ENCODE measurements at places on chromosomes 6 and 20.

GRCh38 chr6:161303628-161304340 lies 29.9 kb upstream of the AGPAT4 start:
- no peak for DNase-seq

DNA sequence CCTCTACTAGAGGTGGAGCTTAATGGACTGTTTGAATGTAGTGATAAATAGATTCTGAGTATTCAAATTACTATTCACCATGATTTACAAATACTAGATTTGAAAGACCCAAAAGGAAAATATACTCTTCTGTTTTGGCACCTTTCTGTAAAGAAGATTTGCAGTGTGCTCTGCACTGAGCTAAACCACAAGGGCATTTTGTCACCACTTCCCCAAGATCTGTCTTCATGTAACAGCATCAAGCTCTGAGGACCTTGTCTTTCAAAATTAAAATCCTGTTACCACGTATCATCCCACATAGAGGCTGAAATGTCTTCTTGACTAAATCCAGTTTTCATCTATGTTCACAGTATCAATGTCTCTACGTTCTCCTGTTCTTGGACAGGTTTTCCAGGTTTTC lies 3.3 kb upstream of the PGK2 start:
- no peak for DNase-seq

DNA sequence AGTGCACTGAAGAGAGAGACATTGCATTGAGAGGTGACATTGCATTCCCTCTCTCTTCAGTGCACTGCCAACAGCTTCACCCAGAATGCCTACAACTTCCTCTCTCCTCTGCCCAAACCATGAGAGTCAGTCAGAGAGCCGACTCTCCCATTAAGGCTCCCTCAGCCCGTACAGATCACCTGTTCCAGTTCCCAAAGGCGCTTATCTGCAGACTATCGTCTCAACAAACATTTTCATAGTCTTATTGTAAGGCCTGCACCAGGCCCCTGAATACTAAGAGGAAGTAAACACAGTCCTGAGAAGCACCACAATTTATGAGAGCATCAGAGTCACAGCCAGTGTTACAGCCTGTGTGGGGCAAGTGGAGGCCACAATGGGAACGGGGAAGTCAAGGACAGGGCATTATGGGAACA lies 53.7 kb downstream of the GFOD1 start:
- DNase-seq = no peak

- DNase-seq = no peak
These were observed 18.5 kb upstream of the ABT1 start for GRCh38 chr6:26578279-26578678.

- no peak for DNase-seq
These were observed 148.8 kb downstream of the CFAP61 start for GRCh38 chr20:20201124-20201523.

- DNase-seq = no peak
These were observed 156.9 kb upstream of the SOX4 start for GRCh38 chr6:21436625-21437024.

- DNase-seq = no peak
These were observed 37.7 kb downstream of the SYTL3 start for GRCh38 chr6:158687506-158687905.

DNA sequence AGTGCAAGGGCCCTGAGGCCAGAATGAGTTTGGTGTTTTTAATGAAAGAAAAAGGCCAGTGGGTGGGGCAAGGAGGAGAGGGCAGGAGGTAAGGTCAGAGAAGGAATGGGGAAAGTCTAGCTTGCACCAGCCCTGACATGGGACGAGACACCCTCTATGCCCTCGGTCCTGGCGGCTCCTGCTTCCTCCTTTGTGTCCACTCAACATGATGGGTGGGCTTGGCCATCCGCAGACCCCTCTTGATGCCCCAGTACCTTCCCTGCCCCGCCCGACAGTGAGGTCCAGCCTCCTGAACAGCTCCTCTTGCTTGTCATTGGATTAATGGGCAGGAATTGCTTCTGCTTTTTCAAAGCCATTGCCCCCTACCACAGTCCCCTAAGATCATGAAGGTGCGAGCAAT lies 33.6 kb upstream of the ANGPT4 start:
- DNase-seq = no peak

GRCh38 chr6:156131221-156131903 lies 645.8 kb upstream of the ARID1B start:
- no peak for DNase-seq

DNA sequence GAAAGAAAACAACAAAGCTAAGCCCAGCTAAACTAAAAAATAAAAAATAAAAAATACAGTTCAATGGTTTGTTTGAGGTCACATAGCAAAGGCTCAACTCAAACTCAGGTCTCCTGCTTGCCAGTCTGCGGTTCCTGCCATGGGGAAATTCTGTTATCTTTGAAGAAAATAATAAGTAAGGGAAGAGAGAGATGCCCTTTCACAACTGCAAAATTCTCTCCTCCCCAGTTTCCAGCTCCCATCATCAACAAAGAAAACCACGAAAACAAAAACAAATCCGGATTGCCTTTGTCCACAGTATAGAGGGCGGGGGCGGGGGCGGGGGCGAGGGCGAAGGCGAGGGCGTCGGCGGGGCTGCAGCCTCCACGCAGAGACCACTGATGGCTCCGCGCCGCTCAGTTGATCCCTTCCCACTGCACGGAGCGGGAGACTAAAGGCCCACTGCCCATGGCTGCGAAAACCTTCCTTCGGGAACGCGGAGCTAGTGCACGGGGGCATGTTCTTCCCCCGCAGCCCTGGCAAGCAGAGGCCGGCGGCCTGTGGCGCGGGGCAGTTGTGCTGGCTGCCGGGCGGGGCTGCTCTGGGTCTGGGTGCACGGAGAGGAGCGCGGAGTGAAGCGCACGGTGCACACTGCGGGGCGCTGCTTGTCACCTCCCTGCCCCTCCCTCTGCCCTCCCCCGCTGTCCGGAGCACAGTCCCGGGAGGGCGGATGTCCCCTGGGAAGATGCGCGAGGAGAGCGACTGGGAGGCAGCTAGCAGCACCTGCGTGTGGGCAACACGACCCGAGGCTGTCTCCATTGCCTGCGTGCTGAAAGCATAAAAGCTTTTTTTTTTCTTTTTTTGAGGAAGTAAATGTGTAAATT lies 54.1 kb upstream of the TPD52L1 start:
- no peak for DNase-seq

DNA sequence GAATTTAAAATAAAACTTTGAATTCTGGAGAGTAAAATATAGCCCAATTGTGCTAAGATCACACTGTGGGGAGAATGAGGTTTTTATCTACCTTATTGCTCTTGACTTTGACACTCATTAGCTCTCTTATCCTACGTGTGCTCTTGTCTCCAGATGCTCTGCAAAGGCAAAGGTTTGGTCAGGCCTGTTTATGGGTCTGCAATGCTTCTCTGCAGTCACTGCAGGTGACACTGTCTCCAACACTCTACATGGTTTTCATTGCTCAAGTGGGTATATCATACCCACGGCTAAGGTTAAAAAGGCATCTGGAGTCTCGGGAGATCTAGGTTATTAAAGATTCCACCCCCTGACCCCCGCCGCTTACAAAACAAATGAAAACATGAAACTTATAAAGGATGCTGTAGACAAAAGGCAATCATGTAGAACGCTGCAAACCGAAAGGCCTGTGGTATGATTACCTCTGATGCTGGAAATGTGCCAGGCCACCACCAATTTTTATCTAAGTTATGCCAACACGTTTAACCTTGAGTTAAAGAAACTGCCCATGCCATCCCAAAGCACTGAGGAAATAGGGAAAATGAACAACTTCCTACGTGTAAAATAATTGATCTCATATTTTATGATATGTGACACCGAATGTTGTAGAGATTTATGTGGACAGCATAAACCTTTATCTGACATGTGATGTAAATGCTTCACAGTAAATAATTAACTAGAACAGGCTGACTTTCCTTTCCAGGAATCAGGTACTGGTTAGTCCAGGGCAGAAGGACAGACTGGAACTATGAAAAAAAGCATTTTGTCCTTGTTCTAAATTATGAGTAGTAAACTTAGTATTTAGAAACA lies 238.2 kb upstream of the NOX3 start:
- DNase-seq = no peak

DNA sequence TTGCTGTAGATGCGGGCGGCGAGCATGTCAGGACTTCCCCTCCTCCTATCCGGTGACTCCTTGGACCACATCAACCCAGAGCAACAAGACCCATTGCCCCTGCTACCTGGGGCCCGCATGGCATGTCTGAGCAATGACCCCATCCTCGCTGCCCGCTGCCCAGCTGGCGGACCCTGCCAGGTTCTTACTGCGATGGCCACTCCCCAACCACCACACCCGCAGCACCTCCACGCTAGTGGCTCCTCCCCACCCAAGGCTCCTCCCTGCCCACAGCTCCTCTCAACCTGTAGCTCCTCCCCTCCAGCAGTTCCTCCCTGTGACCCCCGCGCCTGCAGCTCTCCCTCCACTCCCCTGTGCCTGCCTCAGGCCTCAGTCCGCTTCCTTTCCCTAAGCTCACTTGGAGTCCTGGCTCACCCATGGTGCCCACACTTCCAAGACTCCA lies 17.6 kb upstream of the SERPINB9 start:
- DNase-seq = no peak
